ENCODE measurements at places on chromosomes 1 and 21.

GRCh38 chr1:46403916-46404315 lies 9.8 kb downstream of the FAAH start:
- DNase-seq: no peak

GRCh38 chr1:5970610-5971273 lies 21.5 kb downstream of the NPHP4 start:
- DNase-seq: no peak

DNA sequence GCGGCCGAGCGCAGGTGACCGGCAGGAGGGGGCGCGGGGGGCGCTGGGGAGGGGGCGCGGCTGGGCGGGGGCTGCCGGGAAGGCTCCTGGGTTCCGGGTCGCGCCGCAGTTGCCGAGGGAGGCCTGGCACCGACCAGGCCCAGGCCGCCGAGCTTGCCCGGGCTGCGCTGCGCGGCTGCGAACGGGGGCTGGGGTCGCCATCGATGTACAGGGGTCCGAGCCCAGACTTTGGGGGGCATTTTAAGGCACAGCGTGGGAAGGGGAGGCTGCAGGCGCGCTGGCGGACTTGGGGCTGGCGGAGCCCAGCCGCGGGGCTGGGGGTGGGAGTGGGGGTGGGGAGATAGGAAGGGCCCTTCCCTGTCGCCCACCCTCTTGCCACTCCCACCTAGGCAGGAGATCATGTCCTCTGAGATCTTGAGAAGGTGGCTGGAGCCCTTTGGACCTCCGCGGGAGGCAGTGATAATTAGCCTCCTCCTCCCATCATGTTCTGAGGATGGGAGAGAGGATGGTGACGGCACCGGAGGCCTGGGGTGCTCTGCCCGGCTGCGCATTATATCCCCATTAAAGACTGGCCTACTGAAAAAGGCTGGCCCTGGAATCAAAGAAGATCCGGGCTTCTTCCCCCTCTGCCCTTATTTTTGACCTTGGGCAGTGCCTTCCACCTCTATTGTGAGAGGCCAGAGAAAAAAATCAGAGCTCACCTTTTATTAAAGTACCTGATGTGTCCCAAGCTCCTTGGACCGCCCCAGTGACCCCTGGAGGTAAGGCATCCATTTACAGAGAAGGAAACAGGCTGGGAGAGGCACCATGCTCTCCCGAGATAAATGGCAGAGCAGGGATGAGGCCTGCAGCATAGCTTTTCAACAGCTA lies 497 bp downstream of the FBXO44 start:
- DNase-seq: no peak

GRCh38 chr1:230114237-230114651 lies 47.2 kb downstream of the GALNT2 start:
- DNase-seq: no peak

DNA sequence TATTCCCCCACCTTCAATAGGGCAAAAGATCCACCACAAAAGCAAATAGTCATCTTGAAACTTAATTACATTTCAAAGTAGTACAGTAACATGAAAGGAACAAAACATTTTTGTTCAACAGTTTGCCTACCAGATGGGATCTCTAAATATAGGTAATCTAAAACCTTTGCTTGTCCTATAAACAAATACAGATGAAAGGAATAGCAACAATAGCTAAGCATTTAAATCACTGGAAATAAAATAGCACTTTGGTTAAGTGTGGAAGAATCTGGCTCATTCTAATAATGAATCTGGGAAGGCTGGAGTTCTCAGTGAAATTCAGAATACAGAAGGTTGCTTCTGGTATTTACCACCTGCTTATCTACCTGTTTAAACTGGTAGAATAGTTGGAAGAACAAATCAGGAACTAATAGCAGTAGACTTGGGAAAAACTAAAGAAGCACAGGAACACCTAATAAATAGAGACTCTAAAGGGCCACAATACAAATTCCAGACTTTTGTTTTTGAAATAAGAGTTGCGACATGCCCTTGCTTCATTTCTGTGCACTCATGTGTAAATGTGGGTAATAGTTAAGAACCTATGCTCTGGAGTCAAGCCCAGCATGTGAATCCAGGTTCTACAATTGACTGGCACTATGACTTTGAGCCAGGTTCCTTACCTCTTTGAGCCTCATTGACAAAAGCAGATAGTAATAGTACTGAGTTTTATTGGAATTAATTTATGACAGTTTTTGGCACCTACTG lies 2.3 kb upstream of the LYPLAL1 start:
- no peak for DNase-seq
